Peyer's patch (tissue), 4 donors: ENCODE measurements at places on chromosomes 6 and 20.

GRCh38 chr20:8330319-8330784 lies 198.3 kb downstream of the PLCB1 start:
- no peak for DNase-seq

- no peak for DNase-seq
Observed at GRCh38 chr20:23027721-23028120, 7.4 kb upstream of the SSTR4 start.

DNA sequence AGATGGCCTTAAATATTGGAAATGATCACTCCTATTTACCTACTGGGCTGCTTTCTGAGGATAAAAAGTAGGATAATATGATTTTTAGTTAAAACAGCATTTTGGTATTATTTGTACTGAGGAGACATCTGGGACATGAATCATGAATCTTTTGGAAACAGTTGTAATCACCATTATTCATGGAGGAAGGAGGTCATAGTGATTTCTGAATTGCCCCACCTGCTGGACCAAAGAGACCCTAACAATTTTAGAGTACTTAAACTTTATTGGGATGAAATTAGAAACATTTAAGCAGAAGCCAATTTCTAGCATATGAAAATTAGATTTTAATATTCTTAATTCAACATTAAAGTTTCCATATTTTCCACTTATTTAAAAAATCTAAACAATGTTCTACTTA lies 108.4 kb upstream of the SIM1 start:
- no peak for DNase-seq

GRCh38 chr6:109467696-109468095 lies 12.1 kb upstream of the MICAL1 start:
- DNase-seq = no peak

- DNase-seq = no peak
Observed at GRCh38 chr6:110523451-110524021, 47.1 kb upstream of the SLC22A16 start.

DNA sequence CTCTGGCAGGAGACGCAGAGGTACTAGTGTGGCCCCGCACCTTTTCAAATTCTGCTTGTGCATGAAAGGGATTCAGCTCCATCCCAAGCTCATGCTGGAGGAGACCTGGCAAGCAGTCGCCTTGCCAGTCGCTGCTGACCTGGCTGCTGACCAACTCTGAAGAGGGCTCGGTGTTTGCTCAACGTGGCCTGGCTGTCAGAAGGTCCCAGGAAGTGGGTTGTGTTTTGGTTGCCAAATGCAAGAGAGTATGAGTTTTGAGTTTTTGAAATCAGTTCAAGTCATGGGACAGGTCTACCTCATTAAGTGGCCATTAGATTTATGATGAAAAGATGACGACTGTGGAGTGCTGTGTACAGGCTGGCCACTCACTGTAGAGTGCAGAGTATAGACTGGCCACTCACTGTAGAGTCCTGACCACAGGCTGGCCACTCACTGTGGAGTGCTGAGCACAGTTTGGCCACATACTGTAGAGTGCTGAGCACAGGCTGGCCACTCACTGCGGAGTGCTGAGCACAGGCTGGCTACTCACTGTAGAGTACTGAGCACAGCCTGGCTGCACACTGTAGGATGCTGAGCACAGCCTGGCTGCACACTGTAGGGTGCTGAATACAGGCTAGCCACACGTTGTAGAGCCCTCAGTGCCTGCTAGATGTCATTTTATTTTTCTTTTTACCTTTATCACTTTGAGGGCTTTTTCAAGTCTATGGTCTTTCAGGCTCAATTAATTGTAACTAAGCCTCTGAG lies 193.9 kb downstream of the ZNF217 start:
- no peak for DNase-seq

GRCh38 chr6:47581591-47581990 lies 104.0 kb downstream of the CD2AP start:
- no peak for DNase-seq

GRCh38 chr6:110682460-110682853 lies 132.8 kb downstream of the CDK19 start:
- DNase-seq = no peak

DNA sequence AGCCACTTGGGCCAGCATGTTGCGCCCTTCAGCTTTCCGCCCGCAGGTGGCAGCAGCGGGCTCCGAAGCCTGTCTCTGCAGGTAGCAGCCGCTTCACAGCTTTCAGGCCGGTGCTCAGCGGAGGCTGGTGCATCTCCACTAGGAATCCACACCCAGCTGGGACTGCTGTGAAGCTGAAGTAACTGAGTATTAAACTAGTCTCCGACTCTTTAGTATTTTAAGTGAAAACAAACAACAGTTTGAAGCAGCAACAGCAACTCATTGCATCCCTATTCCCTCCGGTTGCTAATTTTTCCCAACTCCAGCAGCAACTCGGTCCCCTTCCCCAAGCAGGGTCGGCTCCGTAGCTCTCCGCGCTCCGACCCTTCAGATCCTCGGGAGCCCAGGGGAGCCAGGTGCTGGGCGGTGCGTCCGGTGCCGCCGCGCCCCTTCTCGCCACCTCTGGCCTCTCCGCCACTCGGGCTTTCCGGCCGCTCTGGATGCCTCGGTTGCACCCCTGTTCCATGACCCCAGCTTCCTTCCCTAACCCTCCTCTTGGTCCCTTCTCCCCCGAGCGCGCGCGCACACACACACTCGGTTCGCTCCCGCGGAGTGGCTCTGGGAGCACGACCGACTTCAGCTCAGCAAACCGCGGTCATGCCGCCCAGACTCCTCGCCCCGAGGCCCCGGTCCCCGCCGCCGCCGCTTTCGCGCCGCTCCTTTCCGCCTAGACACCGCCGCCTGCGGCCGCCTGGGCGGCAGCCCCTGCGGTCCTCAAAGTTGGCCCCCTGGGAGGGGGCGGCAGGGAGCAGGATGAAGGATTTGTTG lies 765 bp upstream of the NKAIN2 start:
- DNase-seq = peak; percentile 76
